LHCN-M2 (cell line): ENCODE measurements at places on chromosomes 5 and 9. TPM values are rescaled to one million over a fixed set of nuclear protein-coding genes. Genes with fewer than 3 reads are reported as not detected.

OLFML2A gene
- 6.2 and 14.2 TPM in 2 replicates for total RNA-seq

KIAA1191 gene
- total RNA-seq, result 110 and 118 TPM in 2 replicates

TRIM7 gene
- total RNA-seq, result 1.5 and 1.6 TPM in 2 replicates

POU5F2 gene
- 0.13 and 0.29 TPM in 2 replicates for total RNA-seq

ADAMTS19 gene
- total RNA-seq, result not detected in 2 replicates
